Activated naive CD8-positive, alpha-beta T cell treated with anti-CD3 and anti-CD28 coated beads for 36 hours (primary cell): ENCODE measurements at places on chromosomes 11 and 22. TPM values are rescaled to one million over a fixed set of nuclear protein-coding genes. Genes with fewer than 3 reads are reported as not detected.

GRCh38 chr11:65375012-65375411, 7.4 kb downstream of the SLC25A45 start:
- no peak for DNase-seq

DNA sequence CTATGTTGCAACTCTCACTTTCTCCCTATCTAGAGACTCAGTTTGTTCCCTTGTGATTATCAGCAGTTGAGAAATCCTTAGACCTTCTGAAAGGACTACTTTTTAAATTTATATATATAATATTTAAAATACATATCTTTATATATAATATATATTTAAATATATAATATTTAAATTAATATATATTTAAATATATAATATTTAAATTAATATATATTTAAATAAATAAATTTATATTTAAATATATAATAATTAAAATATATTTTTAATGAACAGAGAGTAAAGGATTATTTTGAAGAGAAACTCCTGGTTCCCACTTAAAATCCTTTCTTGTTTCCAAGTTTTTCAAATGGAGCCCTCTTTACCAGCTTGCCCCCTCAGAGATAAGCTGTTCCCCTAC, 83.7 kb upstream of the TRIM77 start:
- no peak for DNase-seq

GRCh38 chr11:2519862-2520735, 75.3 kb downstream of the KCNQ1 start:
- DNase-seq: no peak

DNA sequence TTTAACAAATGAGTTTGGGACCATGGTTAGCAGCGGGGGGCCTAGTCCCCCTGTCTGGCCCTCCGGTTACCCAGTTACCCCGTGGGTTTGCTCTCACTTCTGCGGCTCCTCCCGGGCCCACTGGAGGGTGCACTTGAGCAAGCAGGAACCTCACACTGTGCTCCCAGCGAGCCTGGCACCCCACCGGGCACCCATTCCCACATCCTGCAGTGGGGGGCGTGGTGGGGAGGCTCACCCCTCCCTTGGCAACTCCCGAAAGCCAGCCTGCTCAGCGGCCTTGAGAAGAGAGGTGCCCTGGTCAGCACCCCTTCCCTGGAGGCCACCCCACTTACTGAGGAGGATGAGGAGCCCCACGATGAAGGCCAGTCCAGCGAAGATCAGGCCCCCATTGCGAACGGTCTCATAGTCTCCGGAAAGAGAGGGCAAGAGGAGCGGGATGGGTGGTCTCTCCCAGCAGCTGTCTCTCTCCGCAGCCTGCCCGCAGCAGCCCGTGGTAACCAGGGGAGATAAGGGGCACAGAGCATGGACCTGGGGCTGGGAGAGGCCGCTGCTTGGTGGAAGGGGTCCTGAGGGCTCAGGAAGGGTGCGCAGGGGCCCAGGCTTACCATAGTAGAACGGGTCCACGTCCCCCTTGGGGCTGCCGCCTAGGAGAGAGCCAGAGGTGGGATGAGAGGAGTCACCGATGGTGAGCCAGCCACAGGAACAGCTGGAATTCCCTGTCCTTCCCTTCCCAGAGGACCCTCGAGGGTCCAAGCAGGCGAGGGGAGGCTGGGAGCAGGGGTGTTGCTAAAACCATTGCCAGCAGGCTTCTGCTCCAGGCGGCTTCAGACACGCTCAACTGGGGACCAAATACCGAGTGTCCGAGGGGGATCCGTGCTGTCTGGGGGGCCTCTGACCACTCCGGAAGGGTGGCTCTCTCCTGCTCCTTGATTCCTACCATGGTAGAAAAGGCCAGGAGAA, 2.2 kb downstream of the FXYD2 start:
- peak; percentile 68 for DNase-seq

GRCh38 chr11:13260963-13261588, 16.5 kb upstream of the BMAL1 start:
- DNase-seq: no peak

DNA sequence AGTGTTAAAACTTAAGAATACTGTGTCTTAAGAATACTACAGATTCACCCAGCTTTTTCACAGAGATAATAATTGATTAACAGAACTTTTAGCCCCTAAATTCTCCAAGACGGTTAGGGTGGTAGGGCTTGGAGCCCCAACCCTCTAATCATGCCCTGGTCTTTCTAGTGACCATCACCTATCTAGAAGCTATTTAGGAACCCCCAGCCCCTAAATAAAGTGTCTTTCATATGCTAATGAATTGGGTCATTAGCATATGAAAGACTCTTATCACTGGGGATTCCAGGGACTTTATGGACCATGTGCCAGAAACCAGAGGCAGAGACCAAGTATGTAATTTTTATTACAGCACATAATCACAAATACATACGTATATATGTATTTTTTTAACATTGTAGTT, 999.7 kb upstream of the RAG2 start:
- DNase-seq: no peak

DNA sequence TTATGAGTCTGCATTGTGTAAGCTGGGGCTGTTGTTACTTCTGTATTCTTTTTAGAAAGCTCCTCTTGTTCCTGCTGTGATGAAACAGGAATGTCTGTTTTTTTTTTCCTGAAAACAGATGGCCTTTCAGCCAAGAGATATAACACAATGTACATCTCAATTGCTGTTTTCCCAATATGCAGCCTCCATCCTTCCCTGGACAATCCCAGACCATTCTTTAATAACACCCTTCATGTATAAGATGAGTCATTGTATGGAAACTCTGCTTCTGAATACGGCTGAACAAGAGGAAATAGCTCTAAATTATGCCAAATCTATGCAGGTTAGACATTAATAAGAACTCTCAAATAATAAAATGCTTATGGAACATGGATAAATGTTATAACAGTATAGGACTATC, 60.2 kb upstream of the LRRC4C start:
- DNase-seq: no peak

- no peak for DNase-seq
Measured at GRCh38 chr11:34654483-34655334, 33.8 kb downstream of the EHF start.

- no peak for DNase-seq
Measured at GRCh38 chr22:27866135-27867084, 52.6 kb downstream of the PITPNB start.

GRCh38 chr22:50320116-50320515, 6.7 kb downstream of the DENND6B start:
- no peak for DNase-seq

DNA sequence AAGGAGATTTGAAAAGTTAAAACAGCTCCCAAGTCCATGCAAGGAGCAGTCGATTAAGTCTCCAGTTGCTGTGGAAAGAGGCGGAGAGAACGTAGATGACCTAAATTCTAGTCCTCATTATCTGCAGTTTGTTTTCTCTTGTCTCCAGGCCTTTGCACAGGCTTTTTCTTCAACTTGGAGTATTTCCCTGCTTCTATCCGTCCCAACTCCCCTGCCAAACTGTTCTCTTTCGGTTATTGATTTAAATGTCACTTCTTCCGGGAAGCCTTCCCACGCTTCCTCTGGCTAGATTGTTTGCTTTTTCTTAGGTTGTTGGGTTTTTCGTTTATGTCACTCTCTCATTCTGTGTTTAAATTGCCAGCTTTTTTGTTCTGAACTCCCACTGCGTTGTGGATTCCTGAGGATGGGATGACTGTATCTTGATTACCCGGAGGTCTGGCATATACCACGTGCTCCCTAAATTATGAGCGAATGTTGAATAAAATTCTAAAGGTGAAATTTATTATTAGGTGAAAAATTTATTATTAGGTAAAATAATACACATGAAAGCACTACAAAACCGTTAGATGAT, 463 bp downstream of the TMEM126B start:
- DNase-seq: peak; percentile 16

DNA sequence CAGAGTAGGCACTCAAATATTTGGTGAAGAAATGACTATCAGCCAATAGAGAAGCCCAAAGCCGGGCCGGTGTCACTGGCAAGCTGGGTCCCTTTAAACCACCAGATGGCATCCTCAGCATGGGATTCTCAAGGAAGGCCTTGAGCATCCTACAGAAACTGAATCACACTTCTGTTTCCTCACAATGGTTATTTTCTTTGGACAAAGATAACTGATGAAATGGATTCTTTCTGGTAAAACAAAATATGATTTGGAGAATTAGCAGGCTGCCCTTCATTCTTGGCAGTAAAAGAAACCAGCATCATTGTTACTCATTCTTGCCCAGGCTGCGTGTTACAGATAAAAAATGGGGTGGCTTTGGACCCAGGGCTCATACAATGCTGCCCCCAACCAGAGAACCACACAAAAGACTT, 30.3 kb upstream of the ASPHD2 start:
- DNase-seq: peak; percentile 47

DNA sequence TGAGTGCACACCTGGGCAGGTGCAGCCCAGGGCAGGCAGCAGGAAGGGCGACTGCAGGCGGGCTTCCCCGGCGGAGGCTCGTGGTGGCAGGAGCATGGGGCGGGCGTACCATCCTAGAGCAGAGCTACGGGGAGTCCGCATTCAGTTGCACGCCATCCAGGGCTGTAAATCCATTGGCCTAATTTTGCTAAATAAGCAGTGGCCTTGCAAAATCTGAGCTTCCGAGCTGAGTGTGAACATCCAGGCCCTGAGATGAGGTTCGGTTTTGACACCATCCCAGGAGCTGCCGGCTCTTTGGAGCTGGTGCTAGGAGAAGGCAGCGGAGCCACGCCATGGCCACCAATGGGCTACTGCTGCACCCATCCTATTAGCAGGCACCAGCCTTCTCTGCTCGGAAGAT, 664.8 kb downstream of the BRD1 start:
- DNase-seq: no peak

DNA sequence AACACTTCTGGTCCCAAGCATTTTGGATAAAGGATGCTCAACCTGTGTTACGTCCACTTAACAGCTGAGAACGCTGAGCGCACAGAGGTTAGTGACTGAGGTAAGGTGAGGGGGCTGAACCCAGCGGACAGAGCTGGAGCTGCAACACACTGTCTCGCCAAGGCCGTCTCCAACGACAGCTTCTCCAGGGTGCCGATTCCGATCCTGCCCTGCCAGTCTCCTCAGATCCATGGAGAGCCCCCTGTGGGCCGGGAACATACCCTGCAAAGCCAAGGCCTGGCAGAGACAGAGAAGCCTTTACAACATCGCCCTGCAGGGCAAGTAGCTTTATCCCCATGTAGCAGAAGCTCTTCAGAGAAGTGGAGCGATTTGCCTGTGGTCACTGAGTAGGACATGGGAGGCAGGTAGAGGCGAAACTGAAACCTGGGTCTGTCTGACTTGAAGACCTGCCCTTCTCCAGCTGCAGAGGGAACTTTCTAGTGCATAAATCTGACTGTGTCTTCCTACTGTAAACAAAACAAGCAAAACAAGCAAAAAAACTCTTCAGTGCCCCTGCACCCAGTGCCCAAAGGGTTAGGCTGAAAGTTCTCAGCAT, 72.8 kb downstream of the SCUBE1 start:
- no peak for DNase-seq

GRCh38 chr22:25066861-25067435, 114.4 kb downstream of the KIAA1671 start:
- DNase-seq: no peak

DNA sequence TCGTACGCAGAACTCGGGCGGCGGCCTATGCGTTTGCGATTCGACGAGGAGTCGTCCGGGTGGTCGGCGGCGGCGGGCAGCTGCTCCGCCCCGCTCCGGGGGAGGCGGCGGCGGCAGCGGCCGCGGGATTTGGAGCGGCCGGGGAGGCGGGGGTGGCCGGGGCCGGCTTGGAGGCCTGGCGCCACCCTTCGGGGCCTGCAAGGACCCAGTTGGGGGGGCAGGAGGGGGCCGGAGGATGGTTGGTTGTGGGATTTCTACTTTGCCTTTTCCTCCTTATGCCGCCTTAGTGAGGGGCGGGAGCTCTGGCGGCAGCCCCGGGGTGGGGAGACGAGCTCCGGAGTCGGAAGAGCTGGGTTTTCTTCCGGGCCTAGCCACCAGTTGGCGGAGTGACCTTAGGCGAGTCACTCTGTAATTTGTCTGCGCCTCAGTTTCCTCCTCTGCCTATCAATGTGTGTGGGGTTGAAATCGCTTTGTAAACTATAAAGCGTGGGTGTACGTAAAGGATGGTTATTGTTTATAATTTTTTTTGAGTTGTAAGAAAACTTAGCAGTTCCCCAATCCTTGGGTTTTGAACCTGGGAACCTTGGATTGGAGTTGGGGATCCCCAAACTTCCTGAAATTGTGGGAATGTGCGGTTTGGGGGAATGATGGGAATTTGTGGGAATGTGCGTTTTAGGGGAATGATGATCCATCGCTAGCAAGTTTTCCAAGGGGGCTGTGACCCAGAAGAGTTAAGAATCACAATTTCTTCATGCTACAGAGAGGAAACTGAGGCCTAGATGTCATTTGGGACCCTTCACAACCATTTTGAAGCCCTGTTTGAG, 679 bp downstream of the TUG1 start:
- DNase-seq: no peak

DNA sequence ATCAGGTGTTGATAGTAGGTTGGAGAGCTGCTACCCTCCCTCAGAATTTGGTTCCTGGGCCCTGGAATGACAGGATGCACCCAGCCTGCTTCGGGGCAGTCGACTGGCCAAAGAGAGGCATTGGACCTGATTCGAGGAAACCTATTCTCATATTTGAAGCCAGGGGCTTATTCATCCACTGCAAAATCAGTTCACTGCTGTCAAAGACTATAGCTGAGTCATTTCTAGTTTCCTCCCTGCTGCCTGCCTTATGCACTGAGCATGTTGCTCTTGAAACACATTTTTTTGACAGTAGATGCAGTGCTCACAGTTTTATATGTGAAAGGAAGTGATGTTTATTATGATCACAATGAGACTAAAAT, 565.4 kb downstream of the ETS1 start:
- no peak for DNase-seq

- no peak for DNase-seq
Measured at GRCh38 chr11:103050351-103050750, 41.6 kb downstream of the DCUN1D5 start.

- no peak for DNase-seq
Measured at GRCh38 chr11:40384991-40385390, 1074.5 kb downstream of the LRRC4C start.

DNA sequence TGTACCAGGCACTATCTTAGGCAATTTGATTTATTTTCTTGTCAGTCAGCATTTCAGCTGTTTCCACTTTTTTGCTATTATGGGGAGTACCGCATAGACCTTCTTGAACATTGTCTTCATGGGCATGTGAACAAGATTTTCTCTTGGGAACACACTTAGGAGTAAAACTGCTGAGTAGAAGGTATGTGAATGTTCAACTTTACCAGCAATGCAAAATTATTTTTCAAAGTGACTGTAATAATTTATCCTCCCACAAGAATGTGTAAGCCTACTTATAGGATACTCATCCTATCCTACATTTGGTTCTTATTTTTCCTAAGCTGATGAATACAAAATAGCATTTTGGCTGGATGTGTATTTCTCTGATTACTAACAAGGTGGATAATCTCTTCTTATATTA, 132.0 kb upstream of the NAV2 start:
- DNase-seq: no peak

GSTT2B gene
- total RNA-seq: not detected

HPX gene
- total RNA-seq: not detected

RIBC2 gene
- 9.2 TPM for total RNA-seq

TEF gene
- 2.8 TPM for total RNA-seq

PTPRJ gene
- total RNA-seq: 13.1 TPM

MYO18B gene
- 2.1 TPM for total RNA-seq

GLYAT gene
- not detected for total RNA-seq

EHF gene
- not detected for total RNA-seq

CBL gene
- total RNA-seq: 21.4 TPM

MMP7 gene
- not detected for total RNA-seq

MPZL2 gene
- total RNA-seq: 18.8 TPM

RIMBP3C gene
- total RNA-seq: 0.06 TPM

OR8G1 gene
- total RNA-seq: not detected

KCNE3 gene
- total RNA-seq: not detected
